ENCODE measurements at places on chromosomes 2 and 18.
A peak's percentile ranks its signal among the peaks of the same experiment; 100 is the strongest.

- DNase-seq, result no peak
These were observed 104.8 kb downstream of the POLR1A start for GRCh38 chr2:86000938-86001312.

GRCh38 chr2:57146951-57147350 is 899.7 kb upstream of the VRK2 start:
- DNase-seq, result no peak

- no peak for DNase-seq
These were observed 35.4 kb downstream of the SFXN5 start for GRCh38 chr2:73035899-73036711.

DNA sequence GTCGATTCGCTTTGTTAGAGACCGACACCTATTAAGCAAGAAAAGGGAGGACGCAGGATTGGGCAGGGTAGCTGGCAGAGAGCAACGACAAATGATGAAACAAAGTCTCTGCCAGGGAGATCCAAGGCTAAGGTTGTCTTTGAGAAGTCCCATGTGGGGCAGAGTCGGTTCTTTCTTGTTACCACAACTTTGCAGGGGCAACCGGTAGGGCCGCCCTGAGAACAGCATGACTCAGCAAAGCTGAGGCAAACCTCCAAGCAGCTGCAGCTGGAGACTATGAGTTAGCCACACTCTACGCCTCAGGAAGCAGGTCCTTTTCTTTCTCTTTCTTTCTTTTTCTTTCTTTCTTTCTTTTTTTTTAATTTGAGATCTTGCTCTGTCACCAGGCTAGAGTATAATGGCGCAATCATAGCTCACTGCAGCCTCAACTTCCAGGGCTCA is 452.3 kb upstream of the ID2 start:
- peak; percentile 48 for DNase-seq

- no peak for DNase-seq
These were observed 124.9 kb downstream of the XIRP2 start for GRCh38 chr2:167013227-167013626.

- DNase-seq, result no peak
These were observed 9.8 kb downstream of the PRLH start for GRCh38 chr2:237575869-237576862.

DNA sequence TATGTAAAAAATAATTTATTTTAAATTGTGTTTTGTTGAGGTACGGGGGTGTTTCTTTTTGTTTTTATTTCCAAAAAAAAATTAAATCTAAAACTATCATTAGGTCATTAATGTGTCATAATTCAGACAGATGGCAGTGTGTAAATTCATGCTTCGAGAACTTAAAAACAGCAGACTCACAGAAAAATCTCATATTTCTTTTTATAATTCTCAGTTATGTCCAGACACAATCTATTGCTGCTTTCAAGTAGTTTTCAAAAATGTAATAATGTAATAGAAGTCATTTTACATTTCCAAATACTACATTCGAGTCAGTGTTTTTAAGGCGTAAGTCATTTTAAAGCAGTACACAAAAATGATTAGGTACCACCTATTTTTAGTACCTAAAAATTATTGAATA is 14.3 kb downstream of the IKZF2 start:
- DNase-seq, result no peak

GRCh38 chr18:13548106-13548819 is 178.1 kb downstream of the FAM210A start:
- DNase-seq, result no peak

GRCh38 chr18:48806551-48807261 is 144.1 kb downstream of the SMAD7 start:
- DNase-seq, result no peak

All from stimulated activated CD8-positive, alpha-beta memory T cell treated with anti-CD3 and anti-CD28 coated beads, Interleukin-7, amount 100 ng/mL, for 4 hours (primary cell).